Smooth muscle cell of the brain vasculature (primary cell): ENCODE measurements at places on chromosomes 3 and 15.

- no peak for DNase-seq
Observed at GRCh38 chr3:151199554-151200438, 3.2 kb downstream of the GPR171 start.

- no peak for DNase-seq
Observed at GRCh38 chr3:149417174-149417573, 39.7 kb upstream of the TM4SF1 start.

DNA sequence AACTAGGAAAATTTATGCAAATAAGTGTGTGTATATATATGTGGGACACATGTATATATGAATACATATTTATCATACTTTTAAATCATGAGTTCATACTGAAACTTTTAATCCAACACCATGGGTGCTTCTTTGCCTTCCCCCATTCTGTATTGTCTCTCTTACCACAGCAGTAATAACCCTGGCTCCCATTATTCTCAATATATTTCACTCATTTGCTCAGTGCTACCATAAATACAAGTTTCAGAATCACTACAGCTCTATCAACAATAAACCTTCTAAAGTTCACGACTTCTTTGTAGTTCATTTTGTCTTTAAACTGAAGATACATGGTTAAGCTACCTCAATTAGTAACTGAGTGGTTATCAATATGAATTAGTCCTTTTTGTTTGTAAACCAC lies 82.2 kb downstream of the PCCB start:
- DNase-seq, result no peak

- DNase-seq, result no peak
Observed at GRCh38 chr15:74833376-74834107, 7.1 kb downstream of the CPLX3 start.

DNA sequence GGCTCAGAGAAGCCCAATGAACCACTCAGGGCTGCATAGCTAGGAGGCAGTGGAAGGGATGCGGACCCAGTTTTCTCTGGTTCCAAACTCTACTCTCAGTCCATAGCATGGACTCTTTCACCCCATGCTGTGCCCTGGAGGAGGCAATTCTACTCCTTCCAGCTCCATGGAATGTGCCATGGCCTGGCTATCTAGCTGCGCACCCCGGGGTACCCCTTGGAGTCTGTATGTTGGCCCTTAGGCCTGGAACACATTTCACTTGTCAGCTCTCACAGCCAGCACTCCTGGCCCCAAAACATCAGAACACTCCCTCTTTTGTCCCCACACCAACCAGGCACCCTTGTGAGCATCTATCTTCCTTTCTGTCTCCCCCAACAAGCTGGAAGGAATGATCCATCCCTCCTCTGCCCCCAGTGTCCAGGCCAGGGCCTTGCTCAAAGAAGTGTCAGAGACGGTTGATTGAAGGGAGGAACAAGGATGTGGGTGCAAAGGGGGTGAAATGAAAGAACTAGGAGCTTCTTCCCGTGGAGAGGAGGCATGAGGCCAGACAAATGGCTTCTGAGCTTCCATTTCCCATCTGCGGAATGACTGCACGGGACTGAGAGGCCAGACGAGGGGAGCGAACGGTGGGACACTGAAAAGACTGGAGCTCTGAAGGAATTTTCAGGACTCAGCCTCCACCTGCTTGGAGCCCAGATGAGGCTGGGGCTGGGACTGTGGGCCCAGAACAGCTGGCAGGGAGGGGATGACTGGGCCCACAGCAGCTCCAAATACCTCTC lies 2.8 kb downstream of the PRSS50 start:
- no peak for DNase-seq

DNA sequence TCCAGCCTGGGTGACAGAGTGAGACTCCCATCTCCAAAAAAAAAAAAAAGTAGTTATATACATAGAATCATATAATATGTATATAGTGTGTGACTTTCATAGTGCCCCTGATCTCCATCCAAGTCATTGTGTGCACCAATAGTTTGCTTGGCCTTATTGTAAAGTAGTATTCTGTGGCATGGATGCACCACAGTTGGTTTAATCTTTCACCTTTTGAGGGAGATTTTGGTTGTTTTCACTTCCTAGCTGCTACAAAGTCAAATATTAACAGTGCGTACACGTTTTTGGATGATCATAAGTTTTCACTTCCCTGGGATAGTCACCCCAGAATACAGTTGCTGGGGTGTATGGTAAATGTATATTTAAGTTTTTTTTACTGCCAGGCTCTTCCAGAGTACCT lies 162.8 kb downstream of the PTPRG start:
- no peak for DNase-seq

DNA sequence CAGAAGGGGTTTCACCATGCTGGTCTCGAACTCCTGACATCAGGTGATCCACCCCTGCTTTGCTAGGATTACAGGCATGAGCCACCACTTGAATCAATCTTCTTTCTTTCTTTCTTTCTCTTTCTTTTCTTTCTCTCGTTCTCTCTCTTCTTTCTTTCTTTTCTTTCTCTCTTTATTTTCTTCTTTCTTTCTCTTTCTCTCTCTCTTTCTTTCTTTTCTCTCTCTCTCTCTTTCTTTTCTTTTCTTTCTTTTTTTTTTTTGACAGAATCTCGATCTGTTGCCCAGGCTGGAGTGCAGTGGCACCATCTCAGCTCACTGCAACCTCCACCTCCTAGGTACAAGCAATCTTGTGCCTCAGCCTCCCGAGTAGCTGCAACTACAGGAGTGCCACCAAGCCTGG lies 37.9 kb upstream of the PIK3CB start:
- DNase-seq, result no peak

DNA sequence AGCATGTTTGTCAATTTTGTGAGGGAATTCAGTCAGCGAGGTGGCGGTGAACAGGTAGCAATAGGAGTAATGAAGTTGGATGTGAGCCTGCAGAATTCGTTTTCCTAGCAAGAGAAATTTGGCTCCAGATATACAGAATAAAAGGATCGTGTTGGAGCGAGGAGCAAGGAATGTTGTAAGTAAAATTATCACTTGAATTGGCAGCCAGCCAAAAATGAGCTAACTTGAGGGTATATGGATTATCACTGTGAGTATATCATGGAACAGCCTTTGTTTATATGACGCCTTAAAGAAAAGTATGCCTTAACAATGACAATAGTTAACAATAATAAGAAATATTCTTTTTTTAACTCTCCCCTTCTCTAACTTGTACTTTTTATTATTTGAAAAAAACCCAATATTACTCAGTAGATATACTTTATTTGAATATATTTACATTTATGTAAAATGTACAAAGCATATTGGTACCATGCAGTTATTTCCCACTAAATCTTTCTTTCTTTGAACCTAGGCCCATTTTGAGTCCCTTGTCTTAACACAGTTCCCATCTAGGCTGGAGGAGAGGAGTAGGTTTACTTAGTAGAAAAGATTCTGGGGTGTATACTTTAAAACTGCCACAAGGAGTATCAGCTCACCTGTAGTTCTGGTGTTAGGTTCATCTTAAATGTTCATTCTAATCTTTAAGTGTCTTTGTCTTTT lies 29.3 kb downstream of the EPHA6 start:
- DNase-seq, result no peak

GRCh38 chr3:45933591-45933990 lies 9.7 kb upstream of the CXCR6 start:
- DNase-seq, result no peak

- no peak for DNase-seq
Observed at GRCh38 chr3:76352511-76353284, 567.3 kb upstream of the ZNF717 start.

- DNase-seq, result peak; percentile 57
Observed at GRCh38 chr3:23865595-23866396, 51.0 kb downstream of the NKIRAS1 start.

DNA sequence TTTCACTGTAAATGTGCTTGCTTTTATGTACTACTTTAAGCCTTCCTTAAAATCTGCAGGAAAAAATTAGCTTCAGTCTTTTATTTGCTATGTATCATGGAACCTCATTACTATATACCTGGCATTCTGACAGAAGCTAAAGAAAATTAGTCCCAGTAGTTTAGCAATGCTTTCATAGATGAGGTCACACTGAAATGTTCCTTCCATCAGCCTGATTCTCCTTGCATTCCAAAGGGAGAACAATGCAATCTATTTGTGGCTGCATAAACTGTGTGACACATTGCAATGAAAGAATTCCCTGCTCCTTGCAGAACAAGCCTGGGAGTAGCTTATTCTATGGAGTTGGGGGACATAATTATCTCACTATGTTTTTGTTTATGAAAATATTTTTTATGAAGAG lies 691.5 kb upstream of the ARPP21 start:
- no peak for DNase-seq

DNA sequence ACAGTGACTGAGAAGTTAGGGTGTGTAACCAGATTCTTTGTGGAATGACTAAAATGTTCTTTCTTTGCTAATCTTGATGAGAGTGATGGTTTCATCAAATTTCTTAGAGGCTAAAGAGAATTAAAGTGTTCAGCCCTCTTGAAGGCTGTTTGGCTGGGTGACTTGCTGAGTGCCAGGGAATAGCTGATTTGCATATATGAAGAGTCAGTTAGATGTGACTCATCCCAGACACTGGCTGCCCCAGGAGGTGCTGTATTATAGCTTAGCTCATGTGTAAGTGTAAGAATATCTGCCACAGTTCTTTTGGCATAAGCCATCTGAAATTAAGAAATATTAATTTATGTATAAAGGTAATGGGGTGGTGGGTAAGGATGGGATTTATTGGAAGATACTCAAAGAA lies 535.1 kb downstream of the NLGN1 start:
- DNase-seq, result no peak

- no peak for DNase-seq
Observed at GRCh38 chr15:62068071-62068809, 1.5 kb downstream of the C2CD4A start.

DNA sequence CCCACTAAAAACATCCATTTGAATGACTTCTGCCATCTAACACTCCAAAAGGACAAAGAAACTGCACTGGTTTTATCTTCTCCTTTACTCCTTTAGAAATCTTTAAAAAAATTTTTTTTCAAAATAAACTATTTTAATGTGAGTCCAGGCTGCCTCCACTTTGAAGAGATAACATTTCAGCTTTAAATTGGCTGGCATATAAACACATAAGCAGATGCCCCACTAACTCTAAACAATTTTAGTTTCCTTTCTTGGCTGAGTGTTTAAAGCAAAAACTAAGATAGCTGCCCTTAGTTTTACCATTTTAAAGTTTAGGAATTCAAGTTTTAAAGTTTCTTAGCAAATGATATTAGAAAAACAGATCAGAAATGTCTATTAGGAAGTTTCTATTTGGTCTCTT lies 39.9 kb downstream of the PDZRN3 start:
- DNase-seq, result no peak

DNA sequence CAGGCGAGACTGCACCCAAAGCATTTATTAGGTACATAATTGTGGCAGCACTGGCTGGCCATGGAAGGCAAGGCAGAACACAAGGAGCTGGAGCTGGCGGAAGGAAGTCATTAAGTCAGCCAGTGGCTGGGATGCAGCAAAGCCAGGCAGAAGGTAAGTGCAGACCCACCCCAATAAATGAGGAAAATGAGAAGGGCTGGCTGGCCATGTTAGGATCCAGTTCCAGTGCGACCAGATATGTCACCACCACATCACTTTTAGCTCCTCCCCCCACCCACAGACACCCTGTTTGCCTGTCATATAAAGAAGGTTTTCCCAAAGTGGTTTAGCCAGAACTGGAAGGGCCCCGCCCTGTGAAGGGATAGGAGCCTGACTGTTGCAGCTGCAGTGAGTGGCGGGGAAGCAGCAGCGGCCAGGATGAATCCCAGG lies at the start of gene FURIN:
Gene FURIN, plus strand, starts transcription at position 328 of the 429 bp plus-strand sequence. CDS start 7,153 bp downstream, outside the sequence.
- no peak for DNase-seq

DNA sequence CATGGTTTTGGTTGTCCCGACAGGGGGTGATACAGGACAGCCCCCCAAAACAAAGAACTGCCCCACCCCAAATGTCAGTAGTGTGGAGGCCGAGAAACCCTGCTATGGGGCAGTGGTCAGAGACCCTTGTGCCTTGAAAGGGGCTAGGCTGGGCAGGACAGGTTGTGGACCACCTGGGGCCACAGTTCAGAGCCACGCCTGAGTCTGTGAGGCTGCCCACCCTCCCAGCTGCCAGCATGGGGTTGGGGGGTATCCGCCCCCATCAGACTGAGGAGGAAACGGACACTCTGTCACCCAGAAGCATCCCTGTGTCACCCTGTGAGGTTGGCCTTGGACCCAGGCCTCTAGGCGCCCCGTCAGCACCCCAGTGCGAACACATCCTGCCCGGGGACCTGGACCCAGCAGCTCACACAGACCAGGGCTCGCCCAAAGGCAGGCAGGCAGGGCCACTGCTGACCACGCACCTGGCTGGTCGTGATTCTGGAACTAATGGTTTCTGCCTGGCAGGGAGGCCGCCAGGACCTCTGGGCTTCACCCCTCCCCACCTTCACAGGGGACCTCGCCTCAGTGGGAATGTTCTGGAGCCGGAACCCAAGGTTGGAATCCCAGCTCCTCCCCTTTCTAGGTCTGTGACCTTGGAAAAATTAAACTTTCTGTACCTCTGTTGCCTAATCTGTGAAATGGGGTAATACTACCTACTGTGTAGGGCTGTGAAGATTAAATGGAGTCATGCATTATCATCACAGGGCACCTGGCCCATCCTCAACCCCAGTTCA lies 1.4 kb downstream of the SLC41A3 start:
- DNase-seq, result no peak

- no peak for DNase-seq
Observed at GRCh38 chr3:126552688-126553283, 5.9 kb downstream of the C3orf22 start.
